ENCODE measurements at places on chromosomes 4 and X. TPM values are rescaled to one million over a fixed set of nuclear protein-coding genes. Genes with fewer than 3 reads are reported as not detected.

DNA sequence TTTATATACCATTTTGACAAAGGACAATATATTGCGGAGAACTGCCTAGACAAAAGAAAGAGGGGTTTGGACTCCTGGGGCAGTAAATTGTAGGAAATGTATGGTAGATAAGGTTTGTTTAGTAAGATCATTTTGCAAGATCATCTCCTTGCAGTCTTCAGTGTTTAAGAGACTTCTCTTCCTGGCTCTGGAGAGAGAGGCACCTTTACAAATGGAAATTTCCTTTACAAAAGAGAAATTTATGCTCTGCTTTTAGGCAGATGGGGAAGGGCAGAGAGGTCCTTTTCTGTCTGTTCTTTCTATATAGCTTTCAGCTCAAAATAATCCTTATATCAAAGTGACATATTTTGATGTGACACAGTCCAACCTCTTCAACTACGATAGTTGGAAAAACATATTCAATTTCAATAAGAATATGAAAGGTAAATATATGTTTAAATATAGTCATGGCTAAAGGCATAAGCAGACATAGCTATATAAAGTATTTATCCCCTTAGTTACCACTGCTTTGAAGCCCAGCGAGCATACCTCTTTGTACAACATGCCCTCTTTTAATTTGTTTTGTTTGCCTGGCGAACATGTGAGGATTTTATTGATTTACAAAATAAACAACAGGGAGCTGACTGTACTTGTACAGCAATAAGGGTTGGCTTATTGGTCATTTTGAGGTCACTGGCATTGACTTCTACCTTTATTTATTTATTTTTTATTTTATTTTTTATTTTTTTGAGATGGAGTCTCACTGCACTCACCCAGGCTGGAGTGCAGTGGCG, 65.2 kb downstream of the TRIM2 start:
- DNase-seq, result no peak

Gene TLL1
- 5.8 TPM for total RNA-seq

DNA sequence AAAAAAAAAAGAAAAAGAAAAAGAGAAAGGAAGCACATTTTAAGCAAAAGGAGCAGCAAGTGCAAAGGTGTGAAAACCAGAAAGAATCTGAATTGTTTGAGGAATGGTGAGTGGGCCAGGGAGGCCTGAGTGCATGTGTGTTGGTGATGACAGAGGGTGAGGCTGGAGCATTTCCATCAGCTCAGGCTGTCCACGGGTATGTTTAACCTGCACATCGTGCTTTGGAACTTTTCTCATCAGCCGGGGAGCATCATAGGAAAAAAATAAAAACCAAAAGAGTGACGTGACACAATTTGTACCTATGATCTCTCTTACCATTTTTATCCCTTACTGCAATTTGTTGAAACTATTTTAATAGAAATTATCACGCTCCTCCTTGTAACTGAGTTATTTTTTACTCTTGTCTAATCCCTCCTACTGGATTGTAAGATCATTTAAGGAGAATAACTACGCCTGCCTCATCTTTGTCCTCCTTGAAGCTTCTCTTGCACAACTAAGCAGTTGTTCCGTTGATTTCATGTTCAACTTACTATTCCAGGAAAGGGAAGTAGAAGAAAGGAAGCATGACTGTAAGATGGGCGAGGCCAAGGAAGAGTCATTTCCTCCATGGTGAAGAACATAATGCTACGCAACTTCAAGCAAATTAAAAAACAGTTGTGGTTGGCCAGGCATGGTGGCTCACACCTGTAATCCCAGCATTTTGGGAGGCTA, 7.0 kb downstream of the PALLD start:
- DNase-seq, result no peak

GRCh38 chrX:67692246-67692645, 148.4 kb downstream of the AR start:
- no peak for DNase-seq

GRCh38 chr4:12122316-12122715, 693.6 kb upstream of the HS3ST1 start:
- DNase-seq, result no peak

Gene OTUD6A
- total RNA-seq, result not detected

Gene CCDC110
- total RNA-seq, result 1.4 TPM

DNA sequence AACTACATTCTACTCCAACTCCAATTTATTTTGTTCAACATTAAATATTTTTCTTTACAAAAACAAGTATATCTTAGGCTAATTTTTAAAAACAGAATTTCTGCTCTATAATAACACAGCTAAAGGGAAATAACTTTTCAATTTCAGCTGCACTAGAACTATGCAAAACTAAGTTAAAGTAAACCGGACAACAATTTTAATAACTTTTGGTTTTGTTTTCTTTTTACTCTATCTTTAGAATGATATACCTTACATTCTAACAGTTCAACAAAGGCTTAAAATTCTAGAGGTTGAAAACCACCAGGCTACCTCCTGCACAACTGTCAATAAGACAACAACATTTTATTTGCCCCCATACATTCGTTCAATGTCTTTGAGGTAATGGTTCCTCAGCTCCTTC, 18.7 kb upstream of the KCNE5 start:
- no peak for DNase-seq

- no peak for DNase-seq
These were observed 71.6 kb downstream of the STX18 start for GRCh38 chr4:4470208-4470607.

GRCh38 chr4:118703118-118703517, 17.9 kb downstream of the METTL14 start:
- no peak for DNase-seq

GRCh38 chrX:20116087-20116576, 575 bp downstream of the MAP7D2 start:
- no peak for DNase-seq

DNA sequence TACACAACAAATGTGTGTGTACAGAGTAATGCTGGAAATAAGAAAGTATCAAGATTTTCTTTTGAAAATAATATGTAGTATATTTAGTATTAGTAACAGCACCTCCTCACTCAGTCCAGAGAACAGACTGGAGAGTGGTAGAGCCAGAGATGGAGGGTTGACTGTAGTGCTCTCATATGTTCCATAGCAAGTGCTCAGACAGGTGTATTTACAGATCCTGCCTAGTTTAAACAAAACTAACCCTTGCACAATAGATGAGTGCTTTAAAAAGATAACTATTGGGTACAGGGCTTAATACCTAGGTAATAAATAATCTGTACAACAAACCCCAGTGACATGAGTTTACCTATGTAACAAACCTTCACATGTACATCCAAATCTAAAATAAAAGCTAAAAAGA, 381.0 kb upstream of the EMCN start:
- no peak for DNase-seq

DNA sequence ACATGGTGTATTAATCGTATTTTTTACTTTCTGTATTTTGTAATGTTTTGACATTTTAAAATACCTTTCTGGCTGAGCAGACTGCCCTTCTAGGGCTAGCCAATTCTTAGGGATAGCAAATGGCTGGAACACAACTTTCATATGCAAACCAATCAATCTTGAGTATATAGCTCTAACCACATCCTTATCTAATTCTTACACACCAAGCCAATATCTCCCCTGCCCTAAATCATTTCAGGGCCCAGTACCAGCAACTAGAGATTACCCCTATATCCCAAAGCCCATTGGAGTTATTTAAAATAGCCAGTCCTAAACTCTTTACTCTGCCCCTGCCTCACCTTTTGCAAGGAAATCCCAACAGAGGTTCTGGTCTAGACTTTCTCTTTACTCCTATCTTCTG, 58.3 kb downstream of the INTS12 start:
- no peak for DNase-seq

Gene SLC6A14
- 11.2 TPM for total RNA-seq

- no peak for DNase-seq
These were observed 9.6 kb downstream of the RHOH start for GRCh38 chr4:40206426-40206825.

DNA sequence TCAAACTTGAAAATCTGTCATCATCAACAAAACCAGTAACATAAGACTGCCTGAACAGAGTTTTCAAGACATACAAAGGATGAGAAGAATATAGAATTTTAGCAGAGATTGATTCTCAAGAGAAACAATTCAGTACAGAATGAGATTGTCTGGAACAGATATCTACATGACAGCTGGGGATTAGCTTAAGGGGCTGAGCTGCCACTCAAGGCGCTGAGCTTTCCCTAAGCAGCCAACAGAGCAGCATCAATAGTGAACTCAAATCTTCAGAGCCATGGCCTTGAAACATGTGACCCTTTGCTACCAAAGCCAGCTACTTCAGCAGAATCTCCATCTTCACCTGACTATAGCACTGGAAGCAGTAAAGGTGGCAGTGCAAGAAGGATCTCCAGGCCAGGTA, 24.3 kb upstream of the PCDH10 start:
- no peak for DNase-seq

DNA sequence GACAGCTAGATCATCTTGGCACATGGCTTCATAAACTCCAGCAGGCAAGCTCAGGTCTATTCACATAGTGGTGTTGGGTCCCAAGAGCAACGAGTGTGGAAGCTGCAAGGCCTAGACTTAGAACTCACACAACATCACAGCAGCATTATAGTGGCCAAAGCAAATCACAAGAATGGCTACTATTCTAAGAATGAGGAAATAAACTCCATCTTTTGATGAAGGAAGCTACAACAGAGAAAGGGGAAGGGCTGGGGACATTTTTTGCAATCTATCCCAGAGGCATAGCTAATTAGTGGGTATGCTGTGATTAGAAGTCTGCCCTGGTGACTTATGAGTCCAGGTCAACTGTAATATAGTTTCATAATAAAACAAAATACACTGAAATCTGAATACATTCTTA, 42.9 kb upstream of the TAB3 start:
- DNase-seq, result no peak

Gene BCLAF3
- 11.1 TPM for total RNA-seq

DNA sequence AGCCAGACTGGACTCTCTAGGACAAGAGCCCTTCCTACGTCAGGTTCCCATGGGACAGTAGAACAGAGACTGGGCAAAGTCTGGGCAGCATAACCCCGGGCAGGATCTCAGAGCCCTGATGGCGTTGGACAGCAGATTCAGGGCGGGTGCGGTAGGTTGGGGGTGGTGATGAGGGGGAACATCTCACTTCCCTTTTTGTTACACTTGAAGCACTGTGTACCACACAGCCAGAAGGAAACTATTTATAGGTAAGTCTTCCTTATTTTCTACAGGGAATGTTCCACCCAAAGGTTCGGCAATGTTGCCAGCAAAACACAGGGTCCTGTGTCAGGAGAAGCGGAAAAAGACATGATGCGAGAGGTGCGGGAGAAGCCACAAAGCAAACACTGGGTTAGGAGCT, 54.3 kb downstream of the TSC22D3 start:
- DNase-seq, result no peak

DNA sequence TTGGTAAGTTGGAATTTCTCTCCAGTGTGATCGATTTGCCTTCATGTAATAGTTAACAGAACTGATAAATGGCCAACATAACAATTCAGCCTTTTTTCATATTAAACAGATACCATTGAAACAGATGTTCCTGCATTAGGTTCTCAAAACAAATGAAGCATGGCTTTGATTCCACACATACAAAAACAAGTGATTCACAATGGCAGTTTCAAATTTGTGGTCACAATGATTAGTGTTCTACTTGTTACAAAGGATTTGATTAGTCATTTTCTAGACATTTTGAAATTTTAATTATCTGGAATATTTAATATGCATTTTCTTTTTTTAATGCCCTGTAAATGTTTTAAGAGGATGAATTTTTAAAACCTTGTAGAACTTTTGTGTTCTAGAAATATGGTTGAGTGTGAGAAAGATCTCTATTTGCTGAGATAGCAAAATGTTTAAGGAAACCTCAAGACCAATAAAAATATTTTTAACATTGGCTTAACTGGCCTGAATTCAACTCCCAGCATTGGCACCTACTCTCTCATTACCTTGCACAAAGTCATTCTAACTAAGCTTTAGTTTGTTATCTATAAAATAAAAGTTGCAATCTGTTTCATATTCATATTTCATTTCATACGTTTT, 18.9 kb upstream of the GLRA3 start:
- no peak for DNase-seq

Gene GPC4
- total RNA-seq, result 24.5 TPM

DNA sequence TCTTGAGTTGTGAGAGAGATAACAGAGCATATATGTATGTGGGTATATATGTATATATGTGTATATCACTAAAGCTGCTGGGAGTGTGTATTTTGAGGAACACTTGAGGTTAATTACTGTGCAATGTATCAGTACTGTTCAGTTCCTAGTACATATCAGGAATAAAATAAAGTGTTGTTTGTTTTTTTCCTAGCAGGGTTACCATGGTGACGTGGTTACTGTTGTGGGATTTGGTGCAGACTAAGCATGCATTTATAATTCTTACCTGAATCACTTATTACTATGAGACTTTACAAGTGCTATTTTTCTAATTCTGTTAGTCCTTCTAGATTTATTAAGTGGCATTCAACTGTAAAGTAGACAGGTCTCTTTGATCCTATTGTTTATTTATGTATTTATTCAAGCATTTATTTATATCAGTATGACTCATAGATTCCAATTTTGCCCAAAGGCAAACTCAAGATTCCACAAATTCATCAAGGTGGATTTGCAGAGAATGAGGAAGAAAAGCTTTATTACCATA, 26.9 kb upstream of the BEX4 start:
- no peak for DNase-seq

DNA sequence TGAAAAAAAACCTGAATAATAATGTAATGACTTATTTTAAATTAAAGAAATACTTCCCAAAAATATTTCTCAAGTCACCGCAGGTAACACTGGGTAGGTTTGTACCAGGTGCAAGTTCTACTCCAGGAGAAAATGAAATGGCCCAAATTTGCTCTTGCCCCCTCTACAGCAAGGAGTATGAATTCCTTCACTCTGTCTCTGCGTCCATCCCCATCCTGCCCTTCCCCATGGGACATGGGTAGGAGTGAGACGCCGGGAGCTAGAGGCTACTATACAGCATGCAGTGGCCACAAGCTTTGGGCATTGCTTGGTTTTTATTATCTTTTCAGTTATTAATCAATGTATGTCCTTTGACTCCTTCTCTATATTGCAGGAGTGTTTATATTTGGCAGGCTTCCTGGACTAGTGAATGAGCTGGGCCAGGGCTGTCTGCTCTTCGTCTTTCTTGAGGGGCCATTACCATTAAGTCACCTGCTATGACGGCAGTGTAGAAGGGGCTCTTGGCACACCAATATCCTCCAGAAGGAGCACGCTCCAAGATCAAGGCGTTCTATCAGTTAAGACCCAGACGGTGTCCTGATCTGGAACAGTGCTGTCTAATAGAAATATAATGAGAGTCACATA, 149.6 kb downstream of the ENPP6 start:
- DNase-seq, result no peak

DNA sequence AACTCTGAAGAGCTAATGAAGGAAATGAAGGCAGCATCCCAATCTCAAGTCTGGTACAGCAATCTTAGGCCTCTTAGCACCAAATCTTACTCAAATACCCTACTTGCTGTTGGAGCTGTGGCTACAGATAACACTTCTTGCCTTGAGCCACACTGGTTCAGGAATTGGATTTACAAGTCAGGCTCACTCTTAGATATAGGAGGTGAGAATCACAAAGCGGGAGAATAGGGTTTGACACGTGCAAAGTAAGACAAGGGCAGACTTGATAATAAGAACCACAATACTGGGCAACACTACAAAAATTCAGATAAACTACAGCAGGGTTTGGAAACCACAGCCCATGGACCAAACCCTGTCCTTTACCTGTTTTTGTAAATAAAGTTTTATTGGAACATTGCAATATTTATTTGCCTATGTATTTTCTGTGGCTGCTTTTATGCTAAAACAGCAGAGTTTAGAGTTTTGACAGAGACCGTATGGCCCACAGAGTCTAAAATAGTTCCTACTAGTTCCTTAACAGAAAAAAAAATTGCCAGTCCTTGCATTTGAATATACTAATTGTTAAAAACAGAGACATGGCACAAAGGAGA, 9.3 kb upstream of the CUL4B start:
- DNase-seq, result no peak

Gene PPEF1
- 1.3 TPM for total RNA-seq

Gene F9
- total RNA-seq, result 0.20 TPM

Gene EVC2
- total RNA-seq, result 7.2 TPM
